ENCODE measurements at places on chromosomes 3 and 15.

DNA sequence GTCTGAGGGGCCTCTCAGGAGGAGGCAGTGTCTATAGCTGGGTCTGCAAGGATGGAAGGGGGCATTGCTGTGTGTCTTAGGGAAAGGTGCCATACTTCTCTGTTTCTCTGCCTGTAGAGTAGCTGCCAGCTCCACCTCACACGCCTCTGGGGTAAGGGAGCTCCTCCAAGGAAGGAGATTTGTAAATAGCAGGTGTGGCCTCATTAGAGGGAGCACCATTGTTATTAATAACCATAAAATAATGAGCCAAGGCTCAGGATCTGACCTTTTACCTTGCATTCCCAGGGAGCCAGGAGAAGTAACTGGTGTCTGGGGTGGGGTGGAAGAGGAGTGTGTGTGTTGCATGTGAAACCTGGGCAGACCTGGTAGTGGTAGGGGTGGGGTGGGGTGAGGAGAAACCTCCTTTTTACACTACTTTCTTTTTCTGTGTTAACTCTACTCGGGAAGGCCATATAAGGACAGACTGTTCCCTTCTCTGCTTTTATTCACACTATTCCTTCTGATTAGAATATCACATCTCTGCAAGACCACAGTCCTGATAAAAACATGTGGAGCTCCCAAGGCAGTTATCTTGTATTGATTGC is 2.2 kb upstream of the C15orf39 start:
- no peak for DNase-seq

DNA sequence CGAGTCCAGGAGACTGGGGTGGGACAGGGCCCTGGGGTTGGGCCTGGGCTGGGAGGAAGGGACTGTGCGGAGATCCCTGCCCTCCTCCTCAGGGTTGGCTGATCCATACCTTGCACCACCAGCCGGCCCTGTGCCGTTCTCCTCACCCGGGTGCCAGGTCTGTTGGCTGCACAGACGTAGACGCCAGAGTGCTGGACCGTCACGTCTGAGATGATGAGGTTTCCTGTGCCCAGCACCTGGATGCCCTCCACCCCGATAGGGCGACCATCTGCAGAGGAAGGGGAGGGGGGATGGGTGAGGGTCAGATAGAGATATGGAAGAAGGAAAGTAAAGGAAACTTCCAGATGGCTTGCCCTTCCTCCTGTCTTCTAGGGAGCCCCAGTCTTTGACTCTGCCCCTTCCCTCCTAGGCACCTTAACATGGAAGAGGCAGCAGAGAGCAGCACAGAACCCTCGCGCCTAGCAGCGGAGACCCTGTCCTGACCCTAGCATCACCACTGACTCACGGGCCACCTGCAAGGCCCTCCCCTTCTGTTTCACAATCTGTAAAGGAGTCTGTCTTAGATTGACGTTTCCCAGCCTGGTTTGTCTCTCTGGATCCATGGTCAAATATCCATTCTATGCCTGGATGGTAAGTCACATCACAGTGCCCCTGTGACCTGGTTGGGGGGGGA is 28.8 kb downstream of the RNU5B-1 start:
- no peak for DNase-seq

GRCh38 chr3:33392703-33393125 is 47.5 kb downstream of the UBP1 start:
- DNase-seq, result no peak

DNA sequence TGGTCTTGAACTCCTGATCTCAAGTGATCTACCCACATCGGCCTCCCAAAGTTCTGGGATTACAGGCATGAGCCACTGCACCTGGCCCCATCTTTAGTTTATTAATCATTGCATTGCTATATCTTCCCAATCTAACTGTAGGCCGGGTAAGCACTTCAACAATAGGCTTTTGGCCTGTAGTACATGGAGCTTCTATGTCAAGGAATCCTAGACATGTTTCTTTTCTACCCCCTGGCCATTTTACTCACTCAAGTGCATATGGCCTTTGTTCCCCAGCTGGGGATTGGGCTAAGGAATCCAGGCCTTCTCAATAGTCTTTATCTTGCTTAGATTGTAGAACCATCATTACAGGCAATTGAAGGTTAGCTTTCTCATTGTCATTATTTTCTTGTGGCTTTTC is 122.3 kb upstream of the MBNL1 start:
- no peak for DNase-seq

DNA sequence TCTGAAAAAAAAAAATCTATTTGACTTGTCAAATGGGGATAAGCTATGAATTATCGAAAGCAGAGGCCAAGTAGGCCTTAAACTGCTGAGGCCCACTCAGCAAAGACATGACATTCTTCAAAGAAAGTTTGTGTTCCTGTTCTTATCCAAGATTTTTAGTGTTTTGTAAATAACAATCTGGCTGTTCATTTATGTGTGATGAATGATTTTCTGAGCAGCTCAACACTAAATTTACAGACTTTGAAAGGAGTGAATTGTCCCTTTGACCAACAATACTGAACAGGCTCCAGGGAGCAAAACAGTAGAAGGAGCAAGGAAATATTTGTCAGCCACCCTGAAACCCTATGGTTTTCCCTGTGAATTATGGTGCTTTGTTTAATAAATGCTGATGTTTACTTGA is 512.6 kb upstream of the NAALADL2 start:
- DNase-seq, result no peak

GRCh38 chr3:66378256-66378655 is 122.6 kb downstream of the LRIG1 start:
- no peak for DNase-seq

- no peak for DNase-seq
Measured at GRCh38 chr3:120350401-120350941, 1.3 kb upstream of the LRRC58 start.

- no peak for DNase-seq
Measured at GRCh38 chr3:107356706-107357105, 20.5 kb upstream of the CCDC54 start.
